ENCODE measurements at places on chromosomes 4 and X. TPM values are rescaled to one million over a fixed set of nuclear protein-coding genes. Genes with fewer than 3 reads are reported as not detected.

Gene MTNR1A
- total RNA-seq = not detected

Gene CD40LG
- 261 TPM for total RNA-seq

Gene P2RY8
- 21.8 TPM for total RNA-seq

Gene ITIH6
- not detected for total RNA-seq

Gene TBX22
- not detected for total RNA-seq

Gene RNF212
- total RNA-seq = 0.93 TPM

Gene TIGD4
- total RNA-seq = 0.24 TPM

Gene RENBP
- total RNA-seq = 12.8 TPM
